ENCODE measurements at places on chromosomes 1 and 21. TPM values are rescaled to one million over a fixed set of nuclear protein-coding genes. Genes with fewer than 3 reads are reported as not detected.

DNA sequence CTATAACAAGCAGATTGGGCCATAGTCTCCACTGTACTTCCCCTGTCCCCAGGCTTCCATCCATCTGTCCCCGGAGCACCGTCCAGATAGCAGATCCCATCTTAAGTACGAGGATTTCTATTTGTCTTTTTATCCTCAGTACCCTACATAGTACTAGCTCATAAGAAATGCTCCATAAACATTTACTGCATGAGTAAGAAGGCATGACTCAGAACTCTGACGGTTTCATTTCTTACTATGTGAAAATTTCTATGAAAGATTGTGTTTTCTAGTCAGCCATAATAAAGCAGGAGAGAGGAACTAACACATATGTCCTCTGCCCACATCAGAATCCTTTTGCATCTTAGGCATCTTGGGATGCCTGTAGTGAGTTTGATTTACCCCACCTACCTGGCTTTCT lies 49.5 kb downstream of the CHD1L start:
- DNase-seq: no peak

GRCh38 chr1:205921570-205921909 lies 21.7 kb downstream of the SLC26A9 start:
- DNase-seq: no peak

DNA sequence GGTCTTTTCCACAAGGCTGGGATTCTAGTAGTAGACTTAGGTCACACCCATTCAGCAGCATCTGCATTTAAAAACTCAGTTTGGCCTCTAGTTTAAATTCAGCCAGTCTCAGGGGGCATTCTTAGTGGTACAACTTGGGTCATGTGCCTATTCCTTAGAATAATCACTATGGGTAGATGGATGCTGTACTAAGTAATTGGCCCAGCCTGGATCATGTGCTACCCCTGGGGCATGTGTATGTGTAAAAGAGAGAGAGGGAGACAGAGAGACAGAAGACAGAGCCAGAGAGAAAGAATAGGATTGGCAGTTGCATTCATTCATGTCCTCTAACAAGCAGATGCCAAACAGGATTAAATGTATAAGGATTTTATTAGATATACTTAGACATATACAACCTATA lies 13.6 kb upstream of the SYT14 start:
- no peak for DNase-seq

DNA sequence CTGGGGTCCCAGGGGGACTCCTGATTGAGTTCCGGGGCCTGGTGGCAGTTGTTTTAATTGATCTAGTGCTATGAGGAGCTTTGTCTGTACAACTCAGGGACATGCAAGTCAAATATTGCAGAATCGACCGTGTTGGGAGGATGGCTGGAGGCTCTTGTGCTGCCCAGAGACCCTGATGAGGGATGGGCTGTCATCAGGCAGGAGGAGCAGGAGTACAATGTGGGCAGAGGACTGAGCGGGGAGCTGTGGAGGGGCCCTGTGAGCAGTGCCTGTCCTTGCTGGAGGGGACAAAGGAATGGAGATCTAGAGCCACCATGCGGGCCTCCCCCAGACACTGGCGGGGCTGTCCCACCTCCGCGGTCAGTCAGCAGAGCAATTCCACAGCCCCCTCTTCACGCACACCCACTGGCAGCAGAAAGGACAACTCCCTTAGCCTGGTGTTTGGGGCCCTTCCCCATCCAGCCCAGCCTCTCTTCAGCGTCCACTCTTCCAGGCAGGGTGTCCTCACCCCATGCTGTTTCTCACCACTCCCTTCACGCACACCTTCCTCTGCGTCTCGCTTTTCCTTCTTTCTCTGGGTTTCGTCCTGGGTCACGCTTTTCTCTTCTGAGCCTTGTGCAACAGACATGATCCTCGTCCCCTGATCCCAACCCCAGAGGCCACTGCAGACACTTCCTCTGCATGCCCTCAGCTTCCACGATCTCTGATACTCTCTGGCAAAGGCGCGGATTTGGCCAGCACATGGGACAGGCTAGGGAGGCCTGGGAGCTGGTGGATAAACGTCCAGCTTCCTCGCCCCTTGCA lies 122.6 kb downstream of the GRIK3 start:
- DNase-seq: no peak

- DNase-seq: no peak
These were observed 714 bp upstream of the ST6GALNAC5 start for GRCh38 chr1:76866566-76866965.

DNA sequence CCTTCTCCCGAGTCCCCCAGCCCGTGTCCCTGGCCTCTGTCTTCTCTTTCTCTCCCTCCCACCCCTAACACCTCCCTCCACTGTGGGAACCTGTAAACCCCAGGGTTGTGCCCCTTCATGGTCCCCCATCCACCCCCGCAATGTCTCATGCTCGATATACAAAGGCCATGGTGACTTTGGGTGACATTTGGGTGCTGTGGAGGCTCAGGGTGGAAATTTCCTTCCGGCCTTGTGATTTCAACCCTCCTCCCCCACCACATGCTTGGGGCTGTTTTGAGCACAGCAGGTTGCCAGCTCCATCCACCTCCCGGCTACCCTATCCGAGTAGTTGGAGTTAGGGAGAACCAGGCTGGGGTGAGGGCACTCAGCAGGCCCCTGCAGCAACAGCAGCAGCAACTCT lies 25.7 kb upstream of the VPS13D start:
- no peak for DNase-seq

- DNase-seq: no peak
These were observed 31.3 kb downstream of the ZBTB8B start for GRCh38 chr1:32496127-32496526.

GRCh38 chr1:5751833-5752745 lies 240.1 kb downstream of the NPHP4 start:
- peak; percentile 48 for DNase-seq

GRCh38 chr1:12756768-12757413 lies 10.9 kb downstream of the CFAP107 start:
- DNase-seq: no peak

DNA sequence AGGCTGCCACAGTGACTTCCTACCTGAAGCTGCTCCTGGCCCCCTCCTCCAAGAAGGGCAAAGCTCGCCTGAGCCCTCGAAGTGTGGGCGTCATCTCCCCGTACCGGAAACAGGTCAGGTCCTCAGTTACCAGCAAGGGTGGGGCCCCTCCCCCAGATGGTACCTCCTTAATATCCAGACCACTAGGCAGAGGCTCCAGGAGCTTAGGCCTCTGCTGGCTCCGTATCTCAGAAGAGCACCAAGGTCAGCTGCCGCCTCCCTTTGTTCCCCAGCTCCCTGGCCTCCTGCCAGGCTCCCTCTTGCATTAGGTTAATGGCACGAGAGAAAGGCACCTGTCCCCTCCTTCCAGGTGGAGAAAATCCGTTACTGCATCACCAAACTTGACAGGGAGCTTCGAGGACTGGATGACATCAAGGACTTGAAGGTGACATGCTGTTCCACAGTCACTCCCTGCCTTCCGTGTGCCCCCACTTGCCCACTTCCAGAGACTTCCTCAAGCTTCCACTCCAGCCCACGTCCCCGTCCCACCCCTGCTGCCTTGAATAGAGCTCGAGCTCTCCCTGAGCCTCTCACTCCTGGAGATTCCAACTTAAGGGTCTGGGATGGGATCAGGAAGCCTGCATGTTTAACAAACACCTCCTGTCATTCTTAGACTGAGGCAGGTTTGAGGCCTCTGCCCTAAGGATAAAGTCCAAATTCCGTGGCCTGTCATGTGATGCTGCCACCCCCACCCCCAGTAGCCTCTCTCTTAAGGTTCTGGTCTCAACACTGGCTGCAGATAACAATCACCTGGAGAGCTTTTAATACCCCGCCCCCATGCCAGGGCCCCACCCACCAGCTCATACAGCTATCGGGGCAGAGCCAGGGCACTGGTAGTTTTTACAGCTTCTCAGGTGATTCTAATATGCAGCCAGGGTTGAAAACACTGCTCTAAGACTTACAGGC lies 8.3 kb downstream of the RHOC start:
- DNase-seq: no peak

PAQR6 gene
- 5.0 TPM for total RNA-seq

DNA sequence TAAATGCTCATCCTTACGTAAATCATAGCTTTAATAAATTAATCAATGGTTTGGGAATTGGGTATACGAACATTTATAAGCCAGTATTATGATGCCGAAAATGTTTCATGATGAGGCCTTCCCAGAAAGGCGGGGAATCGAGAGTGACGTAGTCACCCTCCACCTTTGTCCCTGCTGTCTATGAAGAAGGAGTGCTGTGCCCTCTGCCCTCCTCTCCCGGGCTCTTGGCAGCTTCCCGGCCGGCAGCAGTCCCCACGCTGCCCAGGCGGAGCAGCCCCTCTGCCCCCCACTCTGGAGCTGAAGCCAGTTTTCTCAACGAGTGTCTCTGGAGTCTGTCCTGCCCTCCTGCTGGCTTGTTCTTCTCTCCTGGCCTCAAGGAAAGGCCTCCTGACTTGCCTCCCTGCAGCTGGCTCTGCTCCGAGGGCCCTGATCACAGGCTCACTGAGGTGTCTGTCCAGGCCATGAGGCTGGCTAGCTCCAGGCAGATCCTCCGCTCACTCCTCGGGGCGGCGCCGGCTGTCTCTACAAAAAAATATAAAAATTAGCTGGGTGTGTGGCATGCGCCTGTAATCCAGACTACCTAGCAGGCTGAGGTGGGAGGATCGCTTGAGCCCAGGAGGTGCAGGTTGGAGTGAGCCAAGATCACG lies 150.7 kb upstream of the COL6A1 start:
- DNase-seq: no peak
